ENCODE measurements at places on chromosomes 16 and 17.

DNA sequence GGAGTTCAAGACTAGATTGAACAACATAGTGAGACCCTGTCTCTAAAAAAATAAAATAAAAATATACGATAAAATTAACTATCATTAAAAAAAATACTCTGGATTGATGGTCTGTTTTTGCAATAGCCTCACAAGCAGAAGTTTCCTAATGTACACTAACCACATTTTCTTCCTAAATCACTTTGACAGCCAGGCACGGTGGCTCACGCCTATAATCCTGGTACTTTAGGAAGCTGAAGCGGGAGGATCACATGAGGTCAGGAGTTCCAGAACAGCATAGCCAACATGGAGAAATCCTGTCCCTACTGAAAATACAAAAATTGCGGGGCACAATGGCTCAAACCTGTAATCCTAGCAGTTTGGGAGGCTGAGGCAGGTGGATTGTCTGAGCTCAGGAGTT, 64.7 kb downstream of the HELZ start:
- no peak for DNase-seq

GRCh38 chr17:42337442-42337841, 49.1 kb downstream of the STAT5A start:
- no peak for DNase-seq

GRCh38 chr16:48326915-48327314, 58.3 kb downstream of the SIAH1 start:
- DNase-seq, result no peak

- DNase-seq, result no peak
These were observed 86.8 kb downstream of the ZDHHC7 start for GRCh38 chr16:84924331-84925091.

- DNase-seq, result peak; percentile 52
These were observed 58.5 kb downstream of the TMEM235 start for GRCh38 chr17:78289802-78290363.

DNA sequence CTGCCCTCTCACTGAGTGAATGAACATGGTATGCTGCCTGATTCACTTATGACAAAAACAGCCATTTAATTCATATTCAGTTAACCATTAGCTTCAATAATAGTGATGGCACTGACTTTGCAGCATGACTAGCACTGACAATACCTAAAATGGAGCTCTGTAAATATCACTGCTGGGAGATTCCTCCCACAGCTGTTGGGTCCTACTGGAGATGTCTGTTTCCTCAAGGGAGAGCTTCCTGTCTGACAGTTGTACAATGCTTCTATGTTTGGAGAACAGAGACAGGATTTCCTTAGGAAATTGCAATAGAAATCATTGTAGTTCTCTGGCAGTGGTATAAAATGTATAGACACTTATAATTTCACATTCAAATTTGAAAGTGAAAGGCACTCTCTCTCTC, 695.9 kb upstream of the CDH8 start:
- no peak for DNase-seq

DNA sequence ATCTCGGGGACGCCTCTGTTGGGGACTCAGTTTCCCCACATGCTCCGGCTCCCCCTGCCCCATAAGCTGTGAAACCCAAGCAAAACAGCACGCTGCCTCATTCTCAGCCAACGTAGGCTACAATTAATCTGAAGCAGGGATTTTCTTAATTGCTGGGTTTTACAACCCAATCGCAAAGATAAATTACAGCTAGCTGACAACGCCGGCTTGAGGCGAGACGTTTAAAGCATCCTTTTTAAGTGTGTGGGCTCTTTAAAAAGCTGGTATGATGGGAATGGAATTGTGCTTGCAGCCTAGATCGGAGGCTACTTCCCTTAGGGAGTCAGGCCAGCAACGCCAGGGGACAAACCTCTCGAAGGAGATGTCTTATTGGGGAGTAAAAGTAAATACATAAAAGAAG, 185.3 kb downstream of the ZNF423 start:
- no peak for DNase-seq

DNA sequence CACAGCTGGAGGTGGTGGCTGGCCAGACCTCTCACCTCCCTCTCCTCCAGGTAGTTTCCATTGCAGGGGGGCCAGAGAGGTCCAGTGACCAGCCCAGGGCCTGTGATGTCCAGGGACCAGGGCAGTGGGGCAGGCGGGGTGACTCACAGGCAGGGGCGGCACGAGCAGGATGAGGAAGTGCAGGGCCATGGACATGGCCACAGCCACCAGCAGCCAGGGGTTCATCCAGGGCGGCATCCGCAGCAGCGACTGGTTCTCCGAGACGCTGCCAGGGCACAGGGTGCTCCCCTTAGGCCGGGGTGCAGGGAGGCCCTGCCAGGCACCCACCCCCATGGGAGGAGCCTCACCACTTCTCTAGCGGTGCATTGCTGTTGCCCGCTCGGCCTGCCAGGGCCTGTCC, 12.9 kb upstream of the P2RX1 start:
- no peak for DNase-seq

- DNase-seq, result no peak
These were observed 6.2 kb downstream of the SLC12A3 start for GRCh38 chr16:56871172-56871593.

DNA sequence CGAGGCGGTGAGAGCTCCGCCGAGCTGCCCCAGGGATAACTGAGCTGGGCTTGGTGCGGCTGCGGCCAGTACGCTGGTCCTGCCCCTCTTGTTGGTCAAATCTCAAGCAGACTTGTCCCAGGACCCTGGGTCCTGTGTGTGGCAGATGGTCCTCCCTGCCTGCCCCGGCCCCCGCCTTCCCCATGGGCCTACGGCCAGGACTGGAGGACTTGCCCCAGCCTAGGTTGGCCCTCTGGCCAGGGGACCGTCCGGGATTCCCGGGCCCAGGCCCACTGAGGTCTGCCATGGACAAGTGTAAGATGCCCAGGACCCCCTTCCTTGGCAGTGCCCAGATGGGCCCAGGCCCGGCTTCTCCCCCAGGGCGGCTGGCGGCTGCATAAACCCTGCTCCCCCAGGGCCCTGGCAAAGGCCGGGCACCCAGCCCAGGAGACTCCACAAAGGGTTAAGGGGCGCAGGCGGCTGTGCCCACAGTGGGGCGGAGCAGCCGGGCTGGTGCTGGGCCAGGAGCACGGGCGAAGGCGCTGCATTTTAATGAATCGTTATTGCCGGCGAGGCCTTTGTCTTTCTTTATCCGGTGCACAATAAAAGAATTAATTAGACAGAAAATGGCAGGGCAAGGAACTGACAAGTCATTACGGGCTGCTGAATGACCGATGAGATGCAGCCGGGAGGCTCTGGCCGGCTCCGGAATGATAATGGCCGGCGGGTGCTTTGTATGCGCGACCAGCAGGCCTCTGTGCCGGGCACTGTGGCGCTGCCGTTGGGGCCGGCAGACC, 9.1 kb downstream of the SOX8 start:
- DNase-seq, result peak; percentile 71

DNA sequence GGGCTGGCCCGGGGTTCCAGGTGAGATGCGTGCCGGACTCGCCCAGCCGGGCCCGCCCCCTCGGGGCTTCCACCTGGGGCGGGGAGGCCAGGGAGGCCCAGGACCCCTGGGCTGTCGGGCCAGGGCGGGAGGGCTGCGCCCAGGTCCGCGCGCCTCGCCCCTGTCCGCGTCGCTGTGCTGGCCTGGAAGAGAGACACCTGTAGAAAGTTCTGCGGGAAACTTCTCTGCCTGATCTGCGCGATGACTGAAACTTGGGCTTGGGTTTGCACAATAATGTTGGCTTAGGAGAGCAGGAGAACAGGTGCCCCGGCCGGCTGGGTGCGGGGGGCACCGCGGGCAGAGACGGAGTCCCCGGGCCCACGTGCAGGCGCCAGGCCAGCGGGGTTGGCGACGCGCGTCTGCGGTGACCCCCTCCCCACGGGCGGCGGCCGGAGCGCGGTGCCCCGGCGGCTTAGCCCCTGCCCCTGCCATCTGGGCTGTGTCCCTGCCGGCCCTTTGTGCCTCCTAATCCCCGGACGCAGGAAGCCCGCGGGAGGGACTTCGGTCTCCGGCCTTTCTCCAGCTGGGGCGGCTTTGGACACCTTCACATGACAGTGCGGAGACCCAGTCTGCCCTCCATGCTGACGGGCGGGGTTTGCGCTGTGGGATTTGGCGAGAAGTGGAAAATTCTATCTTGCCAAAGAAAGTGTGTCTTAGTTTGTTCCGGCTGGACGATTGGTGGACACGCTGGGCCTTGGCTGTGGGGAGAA, 483 bp downstream of the LLGL2 start:
- no peak for DNase-seq

GRCh38 chr16:66357523-66357928, 9.0 kb upstream of the CDH5 start:
- peak; percentile 42 for DNase-seq

- no peak for DNase-seq
These were observed 44.4 kb downstream of the TUBD1 start for GRCh38 chr17:59848385-59848668.

GRCh38 chr17:70107441-70107840, 32.4 kb downstream of the KCNJ16 start:
- no peak for DNase-seq

- DNase-seq, result no peak
These were observed 46.9 kb downstream of the TUBD1 start for GRCh38 chr17:59845595-59846393.

DNA sequence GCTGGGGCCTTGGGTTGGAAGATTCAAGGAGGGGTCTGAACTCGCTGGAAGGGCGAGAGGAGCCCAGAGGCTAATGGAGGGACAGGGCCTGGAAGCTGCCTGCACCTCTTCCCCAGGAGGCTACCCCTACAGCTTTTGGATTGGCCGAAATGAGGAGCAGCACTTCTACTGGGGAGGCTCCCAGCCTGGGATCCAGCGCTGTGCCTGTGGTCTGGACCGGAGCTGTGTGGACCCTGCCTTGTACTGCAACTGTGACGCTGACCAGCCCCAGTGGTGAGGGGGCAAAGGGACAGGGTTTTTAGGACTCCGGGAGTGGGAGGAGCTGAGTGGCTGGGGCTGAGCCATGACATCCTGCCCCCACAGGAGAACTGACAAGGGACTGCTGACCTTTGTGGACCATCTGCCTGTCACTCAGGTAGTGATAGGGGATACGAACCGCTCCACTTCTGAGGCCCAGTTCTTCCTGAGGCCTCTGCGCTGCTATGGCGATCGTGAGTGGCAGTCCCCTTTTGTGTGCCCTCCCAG, 8.8 kb downstream of the CNTNAP1 start:
- no peak for DNase-seq

- DNase-seq, result no peak
These were observed 5.3 kb upstream of the MAPK7 start for GRCh38 chr17:19372866-19373504.

- no peak for DNase-seq
These were observed 165.1 kb downstream of the XYLT1 start for GRCh38 chr16:17305694-17306093.

GRCh38 chr16:1825864-1826690, 548 bp downstream of the HAGH start:
- DNase-seq, result no peak

- DNase-seq, result no peak
These were observed 445.3 kb upstream of the MAF start for GRCh38 chr16:80045861-80046260.

DNA sequence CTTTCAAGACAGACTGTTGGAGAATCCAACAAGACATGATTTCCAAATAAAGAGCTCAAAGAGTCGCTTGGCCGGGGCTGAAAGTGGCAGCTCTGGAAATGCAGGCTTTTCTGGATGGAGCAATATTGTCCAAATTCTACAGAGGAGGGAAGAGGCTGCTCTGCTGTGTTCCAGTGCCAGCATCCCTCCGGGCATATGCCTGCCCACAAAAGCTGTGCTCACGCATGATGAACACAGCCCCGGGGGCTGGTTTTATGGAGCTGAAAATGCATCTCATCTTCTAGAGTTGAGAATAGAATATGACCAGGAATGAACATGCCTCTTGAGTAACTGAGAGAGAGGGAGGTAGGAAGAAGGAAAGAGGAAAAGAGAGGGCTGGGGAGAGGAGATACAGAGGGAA, 74.7 kb upstream of the TOX3 start:
- DNase-seq, result no peak

GRCh38 chr17:7113273-7114071, 1.1 kb downstream of the ASGR2 start:
- DNase-seq, result no peak

DNA sequence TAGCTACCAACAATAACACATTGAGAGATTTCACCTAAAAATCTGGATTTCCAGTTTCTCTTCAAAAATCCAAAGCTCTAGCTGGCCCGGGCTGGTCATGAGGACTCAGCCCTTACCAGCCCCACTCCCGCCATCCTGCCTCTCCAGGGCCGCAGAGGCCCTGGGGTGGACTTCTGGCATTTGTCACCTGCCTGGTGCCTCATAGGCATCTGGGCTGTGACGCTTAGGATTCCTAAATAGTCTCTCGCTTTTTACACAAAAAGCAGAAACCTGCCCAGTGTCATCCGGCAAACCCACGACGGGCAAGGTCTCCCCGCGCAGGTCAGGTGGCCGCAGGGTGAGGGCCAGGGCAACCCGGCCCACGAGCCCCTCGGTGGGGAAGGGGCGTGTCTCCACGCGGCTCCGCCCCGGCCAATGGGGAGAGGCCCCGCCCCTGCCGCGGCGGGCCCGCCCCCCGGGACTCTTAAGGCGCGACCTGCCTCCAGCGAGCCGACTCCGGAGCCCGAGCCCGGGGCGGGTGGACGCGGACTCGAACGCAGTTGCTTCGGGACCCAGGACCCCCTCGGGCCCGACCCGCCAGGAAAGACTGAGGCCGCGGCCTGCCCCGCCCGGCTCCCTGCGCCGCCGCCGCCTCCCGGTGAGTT, at the start of gene VASN:
Gene VASN (plus strand): TSS at position 492 of the 644 bp plus-strand sequence. CDS start 9,030 bp downstream, outside the sequence.
- DNase-seq, result peak; percentile 48

All from hippocampal formation (tissue), 2 donors.